ENCODE measurements at places on chromosomes 6 and 20. TPM values are rescaled to one million over a fixed set of nuclear protein-coding genes. Genes with fewer than 3 reads are reported as not detected.

SYCP2 gene
- 0.17 TPM for total RNA-seq

PRDM13 gene
- not detected for total RNA-seq

NPEPL1 gene
- 28.6 TPM for total RNA-seq

TMEM170B gene
- 0.32 TPM for total RNA-seq

RNASET2 gene
- total RNA-seq, result 21.9 TPM

DDX43 gene
- total RNA-seq, result 0.32 TPM

VGLL2 gene
- not detected for total RNA-seq

LHFPL5 gene
- total RNA-seq, result not detected

BACH2 gene
- 0.52 TPM for total RNA-seq

MACROD2 gene
- 0.63 TPM for total RNA-seq

LAMP5 gene
- not detected for total RNA-seq

HLA-G gene
- total RNA-seq, result 0.16 TPM

PRL gene
- total RNA-seq, result not detected

LRFN2 gene
- total RNA-seq, result not detected

GABRR1 gene
- not detected for total RNA-seq

ECI2 gene
- total RNA-seq, result 94.7 TPM

KIF6 gene
- total RNA-seq, result 0.16 TPM

BTNL2 gene
- total RNA-seq, result not detected

PCSK2 gene
- total RNA-seq, result not detected

CDH4 gene
- 0.32 TPM for total RNA-seq

SLC52A3 gene
- total RNA-seq, result not detected

MRAP2 gene
- total RNA-seq, result 0.47 TPM

RBM24 gene
- total RNA-seq, result 0.16 TPM

HLA-DPB1 gene
- 10.4 TPM for total RNA-seq

CNR1 gene
- total RNA-seq, result not detected

CALHM4 gene
- not detected for total RNA-seq

BPI gene
- total RNA-seq, result 0.32 TPM

HCRTR2 gene
- total RNA-seq, result not detected

FOXS1 gene
- not detected for total RNA-seq

SLPI gene
- total RNA-seq, result 2.8 TPM

OR12D3 gene
- total RNA-seq, result not detected

KIAA1755 gene
- total RNA-seq, result 3.3 TPM

KCNS1 gene
- total RNA-seq, result 0.09 TPM

APOM gene
- total RNA-seq, result 1.8 TPM

TMC2 gene
- 0.09 TPM for total RNA-seq

BTN1A1 gene
- not detected for total RNA-seq

ADGB gene
- not detected for total RNA-seq

MAFB gene
- total RNA-seq, result 0.32 TPM

TAGAP gene
- not detected for total RNA-seq

FOXP4 gene
- total RNA-seq, result 1.1 TPM

BCAS1 gene
- under 0.01 TPM for total RNA-seq

EFCAB8 gene
- under 0.01 TPM for total RNA-seq

PRKN gene
- 4.0 TPM for total RNA-seq

HNF4A gene
- total RNA-seq, result not detected

XKR7 gene
- total RNA-seq, result not detected

HTR1B gene
- total RNA-seq, result not detected

JPH2 gene
- under 0.01 TPM for total RNA-seq

UNC93A gene
- not detected for total RNA-seq

TNNC2 gene
- total RNA-seq, result 6.7 TPM

SYNDIG1 gene
- not detected for total RNA-seq
